ENCODE measurements at places on chromosomes 7 and 10. TPM values are rescaled to one million over a fixed set of nuclear protein-coding genes. Genes with fewer than 3 reads are reported as not detected.

Gene MRPS17
- total RNA-seq: 11.5 TPM

Gene SLC18A3
- total RNA-seq: not detected

Gene FAM204A
- total RNA-seq: 45.2 TPM

Gene NEURL1
- total RNA-seq: 15.9 TPM

Gene DDC
- 29.6 TPM for total RNA-seq

Gene TRIM73
- 4.3 TPM for total RNA-seq

Gene UTF1
- not detected for total RNA-seq

Gene LRWD1
- total RNA-seq: 17.6 TPM

Gene NKX2-3
- total RNA-seq: 4.9 TPM

Gene AOAH
- total RNA-seq: 36.1 TPM

Gene ZNF804B
- 0.06 TPM for total RNA-seq

Gene PPP1R3C
- total RNA-seq: 4.7 TPM

Gene SCART1
- total RNA-seq: 2.5 TPM

Gene CLCN1
- not detected for total RNA-seq

Gene TMEM178B
- total RNA-seq: 0.32 TPM

Gene CNNM1
- 0.38 TPM for total RNA-seq

Gene ITPRID1
- total RNA-seq: 1.7 TPM

Gene RARRES2
- total RNA-seq: 82.6 TPM

Gene HTR5A
- not detected for total RNA-seq

Data from mucosa of descending colon (tissue), 3 donors.